Fibroblast of skin of scalp (primary cell): ENCODE measurements at places on chromosomes 5 and 9.

DNA sequence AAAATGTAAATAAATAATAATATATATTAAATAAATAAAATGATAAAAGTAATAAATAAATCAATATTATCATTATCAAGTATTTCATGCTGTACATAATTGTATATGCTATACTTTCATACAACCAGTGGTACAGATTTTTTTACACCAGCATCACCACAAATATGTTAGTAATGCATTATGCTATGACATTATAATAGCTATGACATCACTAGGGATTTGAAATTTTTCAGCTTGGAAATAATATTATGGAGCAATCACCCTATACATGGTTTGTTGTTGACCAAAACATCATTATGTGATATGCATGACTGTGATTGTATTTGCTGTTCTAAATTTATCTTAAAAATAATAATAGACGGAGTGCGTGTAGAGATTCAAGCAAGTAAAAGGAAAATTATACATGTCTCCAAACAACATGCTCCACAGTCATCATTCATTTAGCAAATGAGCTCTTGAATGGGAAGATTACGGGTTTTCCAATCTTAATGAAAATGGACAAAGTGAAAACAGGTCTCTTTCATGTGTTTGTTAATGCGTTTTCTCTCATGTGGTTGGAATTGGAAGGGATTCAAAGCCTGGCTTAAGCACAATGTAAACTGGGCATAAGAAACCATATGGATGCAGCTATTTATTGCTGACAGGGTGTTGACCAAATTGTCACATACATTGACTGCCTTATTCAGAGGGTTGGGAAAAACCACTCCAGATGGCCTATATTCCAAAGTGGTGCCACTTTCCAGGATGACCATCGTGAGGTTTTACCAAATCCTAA is 643.0 kb upstream of the RGMB start:
- peak; percentile 46 for DNase-seq

DNA sequence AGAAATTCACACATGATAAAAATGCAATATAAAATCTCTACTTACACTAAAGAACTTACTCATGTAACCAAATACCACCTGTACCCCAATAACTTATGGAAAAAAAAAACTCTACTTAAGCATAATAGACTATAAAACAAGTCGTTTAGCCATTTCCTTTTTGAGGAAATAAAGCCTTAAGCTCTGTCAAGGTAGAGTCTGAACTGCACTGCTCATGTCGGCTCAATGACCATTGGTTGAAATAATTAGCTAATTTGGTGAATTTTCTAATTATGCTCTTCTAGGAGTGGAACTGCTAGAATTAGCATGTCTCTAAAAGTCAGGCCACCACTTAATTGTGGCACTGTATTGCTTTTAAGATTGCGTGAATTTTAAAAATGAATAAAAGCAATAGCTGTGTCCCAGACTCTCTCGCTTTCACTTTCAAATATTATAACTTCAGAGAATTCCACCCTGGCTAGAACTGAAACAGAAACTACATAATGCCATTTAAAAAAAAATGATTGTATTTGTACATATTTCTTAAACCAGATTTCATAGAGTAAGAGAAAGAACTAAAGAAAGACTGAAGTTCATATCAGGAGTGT is 113.0 kb upstream of the PCA3 start:
- DNase-seq: peak; percentile 17

DNA sequence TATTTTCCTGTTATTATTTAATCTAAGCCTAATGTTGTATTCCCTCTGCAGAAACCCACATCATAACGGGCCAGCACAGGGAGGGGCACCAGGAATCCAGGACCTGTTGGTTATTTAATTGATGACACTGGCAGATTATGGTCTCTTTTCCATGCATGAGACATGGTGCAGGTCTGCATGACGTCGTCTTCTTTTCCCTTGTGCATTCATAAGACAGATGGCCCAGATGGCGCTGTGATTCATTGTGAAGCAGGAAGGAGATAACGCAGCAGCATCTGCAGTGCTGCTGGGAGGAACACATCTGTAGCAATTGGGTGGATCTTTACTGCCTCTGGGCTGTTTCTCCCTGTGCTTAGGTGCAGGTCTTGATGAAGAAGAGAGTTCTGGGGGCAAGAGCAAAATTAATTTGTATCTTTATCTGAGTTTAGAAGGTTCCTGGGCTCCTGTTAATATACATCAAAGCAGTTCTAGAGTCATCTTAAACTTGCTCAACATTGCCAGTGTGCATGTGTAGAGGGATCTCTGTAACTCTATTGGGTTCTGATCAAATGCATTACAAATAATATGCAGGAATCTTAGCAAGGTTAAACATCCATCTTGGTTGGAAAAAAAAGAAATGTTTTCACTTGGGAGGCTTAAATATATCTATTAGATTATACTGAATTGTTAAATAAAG is 176.1 kb downstream of the PCSK1 start:
- DNase-seq: peak; percentile 78

DNA sequence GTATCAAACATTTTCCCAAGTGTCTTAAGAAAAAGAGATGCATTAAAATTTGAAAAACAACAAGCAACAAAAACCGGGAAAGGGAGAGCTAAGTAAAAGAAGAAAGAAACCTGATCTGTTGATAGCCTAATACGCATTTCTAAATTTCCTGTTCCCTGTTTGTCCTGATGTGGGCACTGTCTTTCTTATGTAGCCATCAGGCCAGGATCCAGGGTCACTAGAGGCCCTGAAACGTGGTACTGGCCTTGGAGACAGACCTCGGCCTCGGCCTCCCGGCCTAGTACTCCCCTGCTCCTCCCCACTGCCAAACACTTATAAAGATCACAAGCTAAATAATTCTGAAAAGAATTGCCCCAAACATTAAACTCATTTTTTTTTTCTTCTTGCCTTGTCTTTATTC is 547.2 kb downstream of the IRX1 start:
- DNase-seq: peak; percentile 11

- no peak for DNase-seq
These were observed 30.0 kb upstream of the ARL14EPL start for GRCh38 chr5:116002116-116002906.

DNA sequence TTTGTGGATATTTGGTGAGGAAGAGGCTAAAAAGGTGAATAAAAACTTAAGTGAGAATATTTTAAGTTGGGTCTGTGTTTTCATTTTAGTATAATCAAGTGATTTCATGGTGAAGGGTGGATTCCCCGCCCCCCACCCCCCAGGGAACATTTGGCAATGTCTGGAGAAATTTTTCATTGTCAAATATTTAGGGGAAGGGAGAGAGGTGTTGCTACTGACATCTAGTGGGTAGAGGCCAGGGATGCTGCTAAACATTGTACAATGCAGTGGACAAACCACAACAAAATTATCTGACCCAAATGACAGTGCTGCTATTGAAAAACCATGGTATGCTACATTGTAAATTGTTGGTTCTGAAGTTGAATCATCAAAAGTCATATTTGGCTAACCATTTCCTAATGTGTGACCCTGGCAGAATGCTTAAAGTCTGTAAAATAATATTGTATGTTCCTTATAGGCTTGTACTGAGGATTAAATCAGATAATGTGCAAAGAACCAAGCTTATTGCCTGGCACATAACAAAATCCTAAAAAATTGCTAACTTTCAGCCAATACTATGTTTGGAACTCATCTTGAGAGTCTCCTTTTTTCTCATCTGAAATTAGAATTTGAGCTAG is 5.6 kb downstream of the C5orf24 start:
- DNase-seq: peak; percentile 74

GRCh38 chr5:124457101-124457500 is 289.3 kb downstream of the ZNF608 start:
- DNase-seq: no peak

GRCh38 chr5:151900891-151901290 is 23.8 kb downstream of the GLRA1 start:
- peak; percentile 76 for DNase-seq

GRCh38 chr5:78518365-78519197 is 130.0 kb downstream of the LHFPL2 start:
- DNase-seq: peak; percentile 81

DNA sequence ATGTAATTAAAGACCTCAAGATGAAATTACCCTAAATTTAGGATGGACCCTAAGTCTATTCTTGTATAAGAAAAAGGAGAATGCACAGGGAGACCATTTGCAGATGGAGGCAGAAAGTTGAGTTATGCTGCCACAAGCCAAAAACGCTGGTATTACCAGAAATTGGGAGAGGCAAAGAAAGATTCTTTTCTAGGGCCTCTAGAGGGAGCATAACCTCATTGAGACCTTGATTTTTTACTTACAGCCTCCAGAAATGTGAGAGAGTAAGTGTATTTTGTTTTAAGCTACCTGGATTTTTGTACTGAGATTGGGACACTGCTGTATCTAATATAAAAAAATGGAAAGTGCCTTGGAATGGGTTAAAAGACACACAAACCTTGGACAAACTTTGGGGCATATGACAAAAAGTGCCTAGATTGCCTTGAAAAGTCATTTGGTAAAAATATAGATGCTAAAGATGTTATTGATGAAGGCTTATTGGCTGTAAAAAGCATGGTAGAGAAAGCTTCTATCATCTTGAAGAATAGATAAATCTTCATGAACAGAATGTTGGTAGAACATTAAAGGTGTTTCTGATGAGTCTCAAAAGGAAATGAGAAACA is 174.7 kb upstream of the PRDM9 start:
- DNase-seq: no peak

GRCh38 chr9:82127465-82127864 is 138.9 kb downstream of the SPATA31D1 start:
- DNase-seq: no peak

DNA sequence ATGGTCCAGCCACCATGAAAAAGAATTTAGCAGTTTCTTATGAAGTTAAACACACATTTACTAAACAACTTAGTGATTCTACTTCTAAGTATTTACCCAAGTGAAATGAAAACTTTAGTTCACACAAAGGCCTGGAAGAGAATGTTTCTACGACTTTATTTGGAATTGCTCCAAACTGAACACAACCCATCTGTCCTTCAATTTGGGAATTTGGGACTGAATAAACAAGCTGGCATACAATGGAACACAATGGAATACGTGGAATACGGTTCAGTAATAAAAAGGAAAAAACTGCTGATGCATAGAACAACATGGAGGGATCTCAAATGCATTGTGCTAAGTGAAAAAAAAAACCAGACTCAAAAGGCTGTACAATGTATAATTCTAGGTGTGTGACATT is 44.6 kb upstream of the BASP1 start:
- DNase-seq: no peak
